ENCODE measurements at places on chromosomes 7 and 10. TPM values are rescaled to one million over a fixed set of nuclear protein-coding genes. Genes with fewer than 3 reads are reported as not detected.

The BMPER gene
- total RNA-seq: 13.3 TPM

The AKAP9 gene
- total RNA-seq: 101 TPM

The PNLIPRP2 gene
- total RNA-seq: not detected

The UNCX gene
- total RNA-seq: not detected

The MMP21 gene
- 0.20 TPM for total RNA-seq

Data from skin of body (tissue), 3 donors.